ENCODE measurements at places on chromosomes 13 and 19.

- no peak for DNase-seq
Observed at GRCh38 chr13:101211261-101211660, 205.0 kb downstream of the NALCN start.

DNA sequence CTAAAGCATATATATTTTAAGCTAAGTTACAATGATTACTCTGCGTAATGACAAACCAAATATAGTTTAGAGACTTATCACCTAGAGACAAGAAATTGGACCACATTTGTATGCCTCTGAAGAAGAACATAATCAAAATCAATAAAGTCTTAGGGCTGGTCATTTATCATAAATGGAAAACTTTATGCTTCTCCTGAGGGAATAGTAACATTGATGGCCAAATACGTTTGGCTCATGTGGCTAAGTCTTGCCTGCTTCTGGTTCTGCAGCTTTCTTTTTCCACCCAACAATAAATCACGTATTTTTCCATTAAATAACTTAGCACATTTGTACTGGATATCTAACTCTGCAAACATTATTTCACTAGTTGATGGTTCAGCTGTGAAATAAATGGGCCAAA, 458.4 kb downstream of the SLITRK1 start:
- DNase-seq: no peak

DNA sequence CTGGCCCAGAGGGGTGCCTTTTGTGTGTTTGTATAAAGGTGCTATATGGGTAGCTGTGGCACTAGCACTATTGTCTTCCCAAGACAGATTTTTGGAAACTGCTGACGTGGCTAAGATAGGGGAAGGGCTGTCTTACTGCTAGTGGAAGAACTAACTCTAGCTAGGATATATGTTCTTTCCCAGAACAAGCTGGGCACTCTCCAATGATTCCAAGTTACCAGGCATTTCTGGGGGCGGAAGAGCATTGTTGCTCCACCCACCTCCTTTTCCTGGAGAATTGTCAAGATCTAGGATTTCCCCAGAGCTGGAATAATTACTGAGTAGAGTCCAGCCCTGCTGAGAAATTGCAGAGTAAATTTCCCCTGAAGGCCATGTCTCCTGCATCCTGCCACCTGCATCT, 408.3 kb downstream of the KLF5 start:
- DNase-seq: no peak

DNA sequence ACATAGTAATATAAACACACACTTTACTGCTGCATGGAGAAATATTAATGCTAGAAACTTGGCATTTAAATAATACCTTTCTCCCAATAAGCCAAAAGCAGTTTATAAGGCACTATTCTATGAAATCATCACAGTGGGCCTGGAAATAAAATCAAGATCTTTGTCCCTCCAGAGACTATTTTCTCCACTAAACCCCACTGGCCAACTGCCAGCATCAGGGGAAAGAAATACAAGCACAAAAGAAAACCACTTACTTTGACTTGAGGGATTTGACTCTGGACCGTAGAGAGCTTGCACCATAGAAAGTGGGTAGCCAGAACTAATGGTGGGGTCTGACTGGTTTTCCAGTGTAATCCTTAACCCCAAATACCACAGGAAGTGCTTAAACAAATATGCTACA, 71.9 kb downstream of the DCLK1 start:
- no peak for DNase-seq

DNA sequence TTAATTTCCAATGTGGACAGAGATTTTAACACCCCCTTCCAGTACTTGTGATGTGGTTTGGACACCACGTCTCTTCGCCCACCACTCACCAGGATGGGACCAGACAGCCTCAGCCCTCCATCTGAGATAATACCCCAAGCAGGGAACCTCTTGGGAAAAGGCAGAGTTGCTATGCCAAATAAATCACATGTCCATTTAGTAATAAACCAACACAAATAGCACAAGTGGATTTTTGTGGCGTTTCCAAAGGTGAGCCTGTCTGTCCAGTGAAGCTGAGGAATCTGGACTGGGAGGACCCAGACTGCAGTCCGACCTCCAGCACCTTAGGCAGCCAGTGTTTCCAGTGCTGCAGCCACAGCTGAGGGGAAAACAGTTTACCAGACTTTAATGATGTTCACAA, 34.1 kb upstream of the GAS6 start:
- peak; percentile 38 for DNase-seq

- DNase-seq: no peak
Observed at GRCh38 chr19:48633148-48634035, 3.8 kb downstream of the DBP start.

GRCh38 chr13:99859178-99860177, 112.1 kb downstream of the ZIC5 start:
- DNase-seq: no peak

DNA sequence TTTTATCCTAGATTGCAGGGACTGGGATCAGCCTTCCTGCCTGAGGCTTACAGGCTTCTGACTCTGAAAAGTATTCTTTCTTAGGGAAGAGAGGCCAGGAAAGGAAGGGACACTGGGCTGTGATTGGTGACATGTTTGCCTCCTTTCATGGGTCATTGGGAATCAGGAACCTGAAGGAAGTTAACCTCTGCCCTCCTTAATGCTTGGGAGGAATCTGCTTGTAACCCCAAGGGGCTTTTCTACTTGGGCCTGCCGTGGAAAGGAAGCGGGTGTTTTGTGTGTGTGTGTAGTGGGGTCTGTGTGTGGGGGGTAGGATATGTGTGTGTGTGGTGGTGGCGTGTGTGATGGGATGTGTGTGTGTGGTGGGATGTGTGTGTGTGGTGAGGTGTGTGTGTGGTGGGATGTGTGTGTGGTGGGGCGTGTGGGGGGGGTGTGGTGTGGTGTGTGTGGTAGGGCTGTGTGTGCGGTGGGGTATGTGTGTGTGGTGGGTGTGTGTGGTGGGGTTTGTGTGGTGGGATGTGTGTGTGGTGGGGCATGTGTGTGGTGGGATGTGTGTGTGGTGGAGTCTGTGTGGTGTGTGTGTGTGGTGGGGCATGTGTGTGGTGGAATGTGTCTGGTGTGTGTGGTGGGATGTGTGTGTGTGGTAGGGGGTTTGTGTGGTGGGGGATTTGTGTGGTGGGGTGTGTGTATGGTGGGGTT, 41.3 kb upstream of the NPAS1 start:
- no peak for DNase-seq

- no peak for DNase-seq
Observed at GRCh38 chr19:45920458-45920857, 5.9 kb upstream of the NANOS2 start.

DNA sequence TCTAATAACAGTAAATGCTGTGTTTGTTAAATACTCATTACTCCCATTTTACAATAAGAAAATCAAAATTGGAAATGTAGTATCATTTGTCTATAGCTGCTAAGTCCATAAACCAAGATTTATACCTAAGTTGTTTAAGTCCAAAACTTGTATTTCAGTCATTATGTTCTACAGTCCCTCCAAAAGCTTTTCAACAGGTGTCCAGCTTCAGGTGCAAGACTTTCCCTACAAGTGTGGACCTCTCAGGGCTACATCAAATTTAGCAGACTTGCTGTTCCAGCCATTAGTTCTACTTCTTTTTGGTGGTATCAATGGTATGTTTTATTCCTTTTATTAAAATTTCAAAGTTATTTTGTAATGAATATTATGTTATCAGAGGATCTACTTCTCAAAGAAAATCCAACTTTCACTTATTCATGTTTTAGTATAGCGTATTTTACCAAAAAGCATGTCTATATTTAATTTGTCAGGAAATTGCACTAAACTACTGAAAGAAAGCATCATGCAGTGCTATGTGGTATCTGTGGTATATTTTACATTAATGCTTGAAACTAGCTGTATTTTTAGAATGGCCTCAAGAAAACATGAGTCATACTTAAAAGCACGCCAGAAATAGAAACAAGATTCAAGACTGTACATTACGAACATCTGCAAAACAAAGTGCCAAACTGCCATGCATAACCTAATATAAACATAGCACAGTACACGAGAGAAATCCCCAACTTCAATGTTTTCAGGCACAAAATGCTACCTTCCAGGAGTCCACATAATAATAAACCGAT, 44.5 kb downstream of the VWA8 start:
- no peak for DNase-seq

GRCh38 chr19:53873773-53874605, 6.3 kb downstream of the MYADM start:
- no peak for DNase-seq

GRCh38 chr13:36915106-36915505, 4.9 kb downstream of the SMAD9 start:
- no peak for DNase-seq

GRCh38 chr13:68173111-68173510, 943.0 kb upstream of the PCDH9 start:
- no peak for DNase-seq

DNA sequence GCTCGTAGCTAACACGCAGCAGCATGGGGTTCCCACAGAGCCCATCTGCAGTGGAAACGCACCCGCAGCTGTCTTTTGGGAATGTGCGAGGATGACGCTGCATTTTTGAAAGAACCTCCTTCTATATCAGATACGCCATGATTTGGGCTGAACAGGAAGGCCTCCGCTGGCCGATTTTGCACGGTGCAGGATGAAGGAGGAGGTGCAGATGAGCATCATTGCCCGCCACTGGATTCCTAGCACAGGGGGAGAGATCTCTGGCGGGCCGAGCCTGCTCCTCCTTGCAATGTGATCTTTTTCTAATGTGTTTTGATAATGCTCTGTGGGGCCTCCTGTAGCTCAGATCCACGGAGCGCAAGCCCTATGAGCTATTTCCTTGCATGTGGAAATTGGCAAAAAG, 55.5 kb downstream of the EFNB2 start:
- no peak for DNase-seq

DNA sequence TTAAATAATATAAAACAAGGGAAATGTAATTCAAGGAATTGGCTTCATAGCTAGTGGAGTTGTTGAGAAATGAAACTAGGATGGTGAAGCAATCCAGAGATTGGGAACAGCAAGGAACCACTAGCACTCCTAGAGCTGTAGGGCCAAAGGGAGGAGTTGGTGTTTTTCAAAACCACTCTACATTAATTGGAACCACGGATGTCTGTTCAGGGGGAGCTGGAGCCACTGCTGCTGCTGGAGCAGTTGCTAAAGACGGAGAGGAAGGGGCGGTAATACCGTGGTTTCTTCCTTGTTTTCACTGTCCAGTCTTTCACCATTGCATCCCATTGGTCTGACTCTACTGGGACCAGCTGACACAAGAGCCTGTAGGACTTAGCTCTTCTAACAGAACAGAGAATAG, 8.5 kb downstream of the DNAJC15 start:
- DNase-seq: no peak

DNA sequence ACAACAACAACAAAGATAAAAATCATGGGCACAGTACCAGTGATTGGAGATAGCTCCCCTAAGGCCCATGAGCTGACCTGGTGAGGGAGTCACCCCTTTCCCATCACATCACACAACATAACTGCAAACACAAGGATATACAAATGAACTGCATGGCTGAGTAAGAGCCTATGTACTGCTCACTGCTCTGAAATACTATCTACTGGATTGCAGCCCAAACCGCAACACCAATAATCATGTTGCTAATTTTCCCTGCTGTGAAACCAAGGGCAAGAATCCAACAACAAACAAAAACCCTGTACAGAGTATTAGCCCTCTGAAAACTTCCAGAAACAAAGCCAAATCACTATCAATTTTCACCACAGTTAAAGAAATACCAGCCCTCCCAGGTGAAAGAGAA, 1893.2 kb downstream of the PCDH9 start:
- DNase-seq: no peak

- DNase-seq: no peak
Observed at GRCh38 chr19:13484166-13484565, 22.1 kb downstream of the CACNA1A start.

GRCh38 chr13:94778585-94778984, 66.2 kb upstream of the SOX21 start:
- no peak for DNase-seq

DNA sequence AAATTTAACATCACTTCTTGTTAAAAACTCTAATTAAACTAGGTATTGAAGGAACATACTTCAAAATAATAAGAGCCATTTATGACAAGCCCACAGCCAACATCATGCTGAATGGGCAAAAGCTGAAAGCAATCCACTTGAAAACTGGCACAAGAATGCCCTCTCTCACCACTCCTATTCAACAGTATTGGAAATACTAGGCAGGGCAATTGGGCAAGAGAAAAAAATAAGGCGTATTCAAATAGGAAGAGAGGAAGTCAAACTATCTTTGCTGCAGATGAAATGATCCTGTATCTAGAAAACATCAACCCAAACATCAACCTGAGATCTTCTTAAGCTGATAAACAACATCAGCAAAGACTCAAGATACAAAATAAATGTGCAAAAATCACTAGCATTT, 15.6 kb upstream of the LILRB1 start:
- DNase-seq: no peak

GRCh38 chr19:13082192-13083007, 20.3 kb downstream of the LYL1 start:
- DNase-seq: no peak

DNA sequence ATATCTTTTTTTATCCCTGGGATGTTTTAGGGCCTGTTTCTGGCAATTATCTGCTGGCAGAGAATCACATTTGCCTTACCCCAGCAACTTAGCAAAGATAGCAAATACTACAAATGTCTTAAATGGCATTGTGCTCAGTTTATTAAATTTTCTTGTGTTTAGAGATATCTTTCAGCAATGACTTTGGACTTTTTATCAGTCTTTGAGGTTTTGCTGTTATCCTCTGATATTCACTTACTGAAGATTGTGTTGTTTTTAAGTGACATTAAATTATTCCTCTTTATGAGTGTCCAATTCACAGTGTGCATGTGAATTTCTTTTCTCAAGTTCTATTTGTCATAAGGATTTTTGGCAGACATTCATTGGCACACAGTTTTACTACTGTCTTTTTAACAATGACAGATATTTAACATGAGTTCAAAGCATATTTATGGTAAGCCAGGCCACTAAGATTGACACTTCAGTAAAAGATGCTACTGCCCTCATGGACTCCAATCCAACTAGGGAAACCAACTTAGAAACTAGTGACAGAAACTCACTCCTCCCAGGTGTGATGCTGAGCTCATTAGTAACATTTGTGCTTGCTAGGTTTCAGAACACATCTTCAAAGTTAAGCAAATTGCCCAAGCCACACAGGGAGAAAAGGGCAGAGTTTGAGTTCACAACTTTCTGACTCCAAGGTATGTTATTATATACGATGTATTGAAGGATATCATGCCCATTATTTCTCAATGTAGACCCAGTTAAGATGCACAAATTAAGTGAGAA, 481.9 kb downstream of the GPC6 start:
- DNase-seq: no peak

DNA sequence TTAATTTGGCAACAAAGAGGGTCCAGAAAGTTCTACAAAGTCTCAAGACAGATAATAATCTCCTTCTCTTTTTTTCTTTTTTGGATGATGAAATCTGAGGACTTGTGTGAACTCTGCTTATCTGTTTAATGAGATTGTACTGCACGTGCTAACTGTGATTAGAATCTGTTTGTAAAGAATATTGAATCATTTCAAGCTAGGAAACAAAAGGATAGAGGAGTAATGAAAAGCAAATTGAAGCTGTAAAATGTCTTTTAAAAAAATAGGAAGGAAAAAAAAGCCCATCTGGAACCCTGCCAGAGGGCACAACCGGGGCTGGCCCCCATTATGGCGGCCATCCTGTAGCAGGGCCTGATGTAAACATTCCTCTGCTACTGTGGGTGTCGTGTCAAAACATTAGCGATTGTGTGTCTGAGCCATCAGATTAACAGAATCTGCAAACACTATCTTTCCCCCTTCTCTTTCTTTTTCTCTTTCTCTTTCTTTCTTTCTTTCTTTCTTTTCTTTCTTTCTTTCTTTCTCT, 83.0 kb downstream of the FLT1 start:
- DNase-seq: no peak
